Stimulated activated CD4-positive, alpha-beta T cell treated with anti-CD3 and anti-CD28 coated beads, TNF-alpha, amount 100 ng/mL, for 4 hours (primary cell): ENCODE measurements at places on chromosomes 7 and 10.

DNA sequence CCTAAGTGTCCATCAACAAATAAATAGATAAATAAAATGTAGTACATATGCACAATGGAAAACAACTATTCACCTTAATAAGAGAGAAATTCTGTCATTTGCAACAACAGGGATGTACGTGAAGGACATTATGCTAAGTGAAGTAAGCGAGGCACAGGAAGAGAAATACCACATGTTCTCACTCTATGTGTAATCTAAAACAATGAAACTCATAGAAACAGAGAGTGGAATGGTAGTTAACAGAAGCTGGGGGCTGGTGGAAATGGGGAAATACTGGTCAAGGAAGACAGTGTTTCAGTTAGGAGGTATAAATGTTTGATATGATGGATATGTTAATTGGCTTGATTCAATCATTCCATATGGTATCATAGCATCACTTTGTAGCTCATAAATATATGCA is 43.1 kb downstream of the ARL4A start:
- DNase-seq: no peak

DNA sequence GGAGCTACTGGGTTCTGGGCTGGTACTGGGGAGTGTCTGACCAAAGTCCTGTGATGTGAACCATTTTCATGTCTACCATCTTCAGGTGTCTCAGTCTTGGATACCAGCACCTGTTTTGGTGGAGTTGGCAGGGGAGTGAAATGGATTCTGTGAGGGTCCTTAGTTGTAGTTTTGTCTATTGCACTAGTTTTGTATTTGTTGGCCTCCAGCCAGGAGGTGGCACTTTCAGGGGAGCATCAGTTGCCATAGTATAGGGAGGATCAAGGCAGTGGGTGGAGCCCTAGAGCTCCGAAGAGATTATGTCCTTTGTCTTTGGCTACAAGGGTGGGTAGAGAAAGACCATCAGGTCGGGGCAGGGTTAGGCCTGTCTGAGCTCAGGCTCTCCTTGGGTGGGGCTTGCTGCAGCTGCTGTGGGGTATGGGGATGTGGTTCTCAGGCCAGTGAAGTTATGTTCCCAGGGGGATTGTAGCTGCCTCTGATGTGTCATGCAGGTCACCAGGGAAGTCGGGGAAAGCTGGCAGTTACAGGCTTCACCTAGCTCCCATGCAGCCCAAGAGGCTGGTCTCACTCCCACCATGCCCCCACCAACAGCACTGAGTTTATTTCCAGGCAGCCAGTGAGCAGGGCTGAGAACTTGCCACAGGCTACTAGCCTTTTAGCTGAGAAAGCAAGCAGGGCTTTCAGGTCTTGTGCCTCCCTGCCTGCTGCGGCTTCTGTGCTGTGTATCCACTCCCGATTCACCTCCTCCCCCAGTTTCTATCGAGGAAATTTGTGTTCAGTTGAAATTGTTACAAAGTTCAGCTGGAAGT is 153.1 kb downstream of the ZNF365 start:
- no peak for DNase-seq

GRCh38 chr10:124474514-124475070 is 13.0 kb downstream of the LHPP start:
- no peak for DNase-seq

DNA sequence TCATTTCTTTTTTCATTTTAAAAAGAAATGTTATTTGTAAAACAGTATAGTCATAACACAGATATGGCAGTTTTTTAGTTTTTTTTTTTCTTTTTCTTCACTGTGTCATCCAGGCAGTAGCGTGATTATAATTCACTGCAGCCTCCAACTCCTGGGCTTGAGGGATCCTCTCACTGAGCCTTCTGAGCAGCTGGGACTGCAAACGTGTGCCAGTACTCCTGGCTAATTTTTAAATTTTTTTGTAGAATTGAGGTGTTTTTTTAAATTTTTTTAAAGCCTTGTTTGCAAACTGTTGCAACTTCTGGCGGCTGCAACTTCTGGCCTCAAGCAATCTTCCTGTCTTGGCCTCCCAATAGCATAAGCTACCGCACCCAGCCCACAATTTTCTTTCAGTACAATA is 63.0 kb downstream of the HELLS start:
- no peak for DNase-seq

DNA sequence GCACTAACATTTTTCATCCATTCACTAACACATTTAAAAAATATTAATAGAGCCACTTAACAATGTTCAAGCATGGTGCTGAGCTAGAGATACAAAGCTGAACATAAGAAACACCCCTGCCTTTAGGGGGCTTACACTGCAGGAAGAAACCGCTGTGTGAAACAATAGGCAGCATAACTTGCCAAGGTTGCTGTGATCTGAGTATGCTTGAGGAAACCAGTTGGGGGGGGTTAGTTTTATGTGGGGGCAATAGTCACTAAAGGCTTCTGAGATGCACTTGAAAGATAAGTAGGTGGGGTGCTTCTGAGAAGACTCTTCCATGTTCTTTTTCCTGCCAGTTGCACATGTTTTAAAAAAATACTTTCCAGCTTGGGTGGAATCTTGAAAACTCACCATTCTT is 2.8 kb downstream of the RBM17 start:
- DNase-seq: no peak

GRCh38 chr10:73763343-73763742 is 18.5 kb upstream of the CHCHD1 start:
- no peak for DNase-seq

DNA sequence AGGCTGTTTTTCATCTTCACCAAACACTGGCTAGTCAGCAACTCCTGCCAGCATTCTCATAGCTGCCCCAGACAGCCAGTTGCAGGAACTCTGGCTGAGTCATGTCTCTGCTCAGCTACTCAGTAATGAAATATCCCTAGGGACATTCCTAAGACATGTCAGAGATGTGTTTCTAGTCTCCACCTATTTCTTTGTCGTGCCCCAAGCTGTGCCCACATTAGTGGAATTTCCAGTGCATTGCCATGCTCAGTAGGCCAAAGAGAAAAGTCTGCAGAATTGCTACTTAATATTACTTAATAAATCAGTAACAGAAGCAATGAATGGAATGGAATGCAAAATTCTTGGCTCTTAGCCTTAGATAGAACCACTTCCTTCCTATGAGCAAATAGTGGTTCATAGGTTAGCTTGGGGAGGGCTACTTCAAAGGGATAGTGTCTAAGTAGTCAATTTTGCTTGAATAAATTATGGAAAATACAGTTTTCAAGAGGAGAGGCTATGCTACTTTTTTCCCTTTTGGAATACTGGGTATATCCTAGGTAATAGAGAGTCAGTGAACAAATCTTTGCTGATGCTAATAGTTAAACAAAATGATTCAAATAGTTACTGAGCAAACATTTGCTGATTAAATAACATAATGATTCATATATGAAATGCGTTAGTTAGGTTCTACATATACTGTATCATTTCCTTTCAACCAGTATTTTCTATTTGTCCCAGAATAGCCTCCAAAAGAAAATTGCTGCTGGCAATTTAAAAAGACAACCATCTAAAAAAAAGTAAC is 23.6 kb upstream of the SEMA3C start:
- DNase-seq: no peak

DNA sequence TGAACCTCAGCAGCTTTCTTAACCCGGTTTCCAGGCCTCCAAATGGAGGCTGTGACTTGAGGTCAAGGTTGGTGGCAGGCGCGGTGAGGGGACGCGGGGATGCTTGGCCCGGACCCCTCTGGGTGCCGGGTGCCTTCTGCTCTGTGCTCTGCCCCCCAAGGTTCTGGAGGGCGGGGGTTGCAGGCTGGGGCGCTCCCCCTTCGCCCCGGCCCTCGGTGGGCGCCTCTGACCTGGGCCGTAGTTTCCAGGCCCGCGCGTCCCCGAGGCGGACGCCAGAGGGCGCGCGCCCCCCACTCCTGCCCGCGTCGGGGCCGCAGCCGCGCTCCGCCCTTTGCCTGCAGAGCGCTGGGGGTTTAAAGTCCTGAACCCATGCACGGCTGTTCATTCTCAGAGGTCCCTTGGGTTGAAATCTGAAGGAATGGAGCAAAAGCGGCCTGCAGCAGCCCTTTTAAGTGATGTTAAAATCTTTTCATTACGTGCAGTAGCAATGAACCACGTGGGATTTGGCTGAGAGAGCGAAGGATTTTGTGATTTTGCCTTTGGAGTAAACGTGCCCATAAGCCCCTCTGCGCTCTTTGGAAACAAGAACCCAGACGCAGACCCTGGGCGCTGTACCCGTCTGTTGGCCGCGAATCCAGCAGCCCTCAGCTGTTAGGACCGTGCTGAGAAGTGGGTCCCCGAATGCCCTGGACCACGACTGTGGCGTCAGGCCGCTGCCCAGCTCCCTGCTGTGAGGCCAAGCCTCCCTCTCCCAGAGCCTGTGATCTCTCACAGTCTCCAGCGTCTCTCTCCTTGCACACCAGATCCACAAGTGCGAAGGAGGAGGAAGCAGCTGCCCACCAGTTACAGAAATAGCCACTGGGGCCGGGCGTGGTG is 135.0 kb downstream of the ACTR3B start:
- no peak for DNase-seq
